ENCODE measurements at places on chromosomes 7 and 10.

DNA sequence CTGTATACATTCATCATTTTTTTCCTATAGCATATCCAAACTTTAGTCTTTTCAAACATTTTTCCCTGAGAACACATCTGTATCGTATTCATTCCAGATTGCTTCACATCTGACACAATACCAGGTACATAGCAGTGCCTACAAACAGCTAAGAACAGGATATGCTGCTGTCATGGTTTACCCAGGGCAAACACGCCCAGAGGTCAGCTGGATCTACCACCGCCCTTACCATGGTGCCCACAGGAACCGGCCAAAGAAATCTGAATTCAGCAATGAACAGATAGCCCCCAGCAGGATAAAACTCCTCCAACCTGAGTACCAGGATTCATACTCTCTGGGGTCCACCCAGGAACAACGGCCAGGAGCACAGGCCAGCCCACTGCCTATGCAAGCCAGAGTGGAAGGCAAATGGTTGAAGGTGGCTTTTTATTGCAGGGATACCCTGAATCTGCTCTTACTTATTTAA is 43.0 kb downstream of the TNS3 start:
- no peak for DNase-seq

DNA sequence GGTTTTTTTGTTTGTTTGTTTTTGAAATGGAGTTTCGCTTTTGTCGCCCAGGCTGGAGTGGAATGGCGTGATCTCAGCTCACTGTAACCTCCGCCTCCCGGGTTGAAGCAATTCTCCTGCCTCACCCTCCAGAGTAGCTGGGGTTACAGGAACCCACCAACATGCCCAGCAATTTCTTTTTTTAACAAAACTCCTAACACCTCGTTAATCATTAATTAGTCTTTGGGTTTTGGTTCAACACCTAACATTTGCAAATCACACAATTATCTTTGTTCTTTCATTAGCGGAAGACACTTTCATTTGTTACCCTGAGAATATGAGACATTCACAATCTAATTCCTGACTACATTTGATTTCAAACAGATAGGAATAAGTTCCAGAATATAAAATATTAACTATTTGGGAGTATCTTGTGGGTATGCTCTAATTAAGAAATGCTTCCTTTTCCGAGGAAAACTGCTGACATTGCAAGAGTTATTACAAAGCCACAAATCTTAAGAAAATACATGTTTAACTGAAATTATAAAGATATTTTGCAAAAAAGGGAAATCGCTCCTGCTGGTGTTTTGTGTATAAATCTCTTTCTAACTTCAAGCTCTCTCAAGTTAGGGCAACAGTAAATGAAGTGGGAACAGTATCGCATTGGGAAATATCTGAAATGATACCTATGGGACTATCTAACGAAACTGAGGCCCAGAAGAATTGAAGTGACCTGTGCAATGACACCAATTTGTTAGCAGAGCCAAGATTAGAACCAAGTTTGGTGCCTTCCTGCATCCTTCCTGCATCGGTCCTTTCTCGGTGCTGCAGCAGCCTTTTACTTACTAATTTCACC is 1.2 kb upstream of the LSM8 start:
- DNase-seq = no peak

DNA sequence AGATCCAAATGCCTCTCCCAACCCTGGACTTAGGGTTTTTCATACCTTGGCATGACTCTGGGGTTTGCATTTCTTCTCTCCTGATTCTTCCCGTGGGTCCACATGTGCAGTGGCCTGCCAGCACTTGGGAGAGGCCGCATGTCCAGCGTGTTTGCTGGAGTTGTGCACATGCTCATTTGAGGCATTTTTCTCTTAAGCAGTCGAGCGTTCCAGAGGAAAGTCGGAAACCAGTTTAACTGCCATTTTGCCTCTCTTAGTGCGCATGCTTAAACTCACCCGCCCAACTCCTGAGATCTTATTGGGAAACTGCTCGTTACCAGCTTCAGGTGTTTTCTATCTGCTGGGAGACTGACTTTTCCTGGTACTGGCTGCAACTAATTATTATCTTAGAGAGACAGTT is 888.4 kb upstream of the PHF14 start:
- DNase-seq = no peak

DNA sequence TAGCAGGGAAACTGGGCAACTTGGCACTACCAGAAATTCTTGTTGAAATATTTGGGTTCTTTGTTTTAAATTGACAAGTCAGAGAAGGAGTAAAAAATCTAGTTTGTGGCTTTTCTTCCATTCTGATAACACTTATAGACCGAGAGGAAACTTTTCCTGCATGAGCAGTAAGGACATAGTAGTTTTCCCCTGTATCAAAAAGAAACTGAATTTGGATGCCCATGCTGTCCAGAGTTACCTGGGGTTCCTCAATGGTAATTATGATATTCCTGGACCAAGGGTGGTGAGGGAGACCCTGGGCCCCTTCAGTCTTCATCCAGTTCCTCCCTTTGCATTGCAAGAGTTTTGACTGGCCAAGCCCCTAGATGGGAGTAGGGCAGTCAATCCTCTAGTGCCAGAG is 19.9 kb upstream of the STEAP2 start:
- DNase-seq = no peak

DNA sequence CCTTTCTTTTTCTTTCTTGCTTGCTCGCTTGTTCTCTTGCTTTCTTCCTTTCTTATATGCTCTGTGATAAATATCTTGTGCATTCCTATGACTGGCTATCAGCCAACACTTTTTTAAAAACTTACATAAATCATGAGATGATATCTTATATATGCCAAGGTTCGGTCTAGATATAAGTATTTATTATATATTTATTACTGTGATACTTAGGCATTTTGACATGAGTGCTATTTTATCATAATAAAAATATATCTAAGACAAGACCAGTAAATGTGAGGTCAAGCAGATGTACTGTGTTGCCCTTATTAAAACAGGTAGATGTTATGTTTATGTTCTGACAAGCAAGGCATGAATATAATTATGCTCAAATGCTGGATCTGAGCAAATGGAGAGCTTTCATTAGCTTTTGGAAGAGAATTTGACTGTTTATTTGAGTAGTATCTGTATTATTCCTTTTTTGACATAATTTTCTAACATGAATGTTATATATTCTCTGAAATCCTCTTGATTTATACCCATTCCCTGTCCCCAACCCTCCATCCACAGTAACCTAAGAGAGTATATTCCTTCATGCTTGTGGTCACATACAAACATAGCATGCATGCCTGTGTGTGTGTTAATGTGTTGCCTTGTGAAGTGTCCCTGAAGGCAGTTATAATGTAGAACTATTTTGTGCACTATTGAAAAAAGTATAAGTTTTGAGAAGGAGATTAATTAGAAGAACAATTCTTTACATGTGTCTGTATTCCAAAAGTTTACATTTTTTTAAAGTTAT is 158.0 kb downstream of the HDAC9 start:
- DNase-seq = no peak

- DNase-seq = no peak
These were observed 67.1 kb downstream of the ADCYAP1R1 start for GRCh38 chr7:31119249-31119648.

DNA sequence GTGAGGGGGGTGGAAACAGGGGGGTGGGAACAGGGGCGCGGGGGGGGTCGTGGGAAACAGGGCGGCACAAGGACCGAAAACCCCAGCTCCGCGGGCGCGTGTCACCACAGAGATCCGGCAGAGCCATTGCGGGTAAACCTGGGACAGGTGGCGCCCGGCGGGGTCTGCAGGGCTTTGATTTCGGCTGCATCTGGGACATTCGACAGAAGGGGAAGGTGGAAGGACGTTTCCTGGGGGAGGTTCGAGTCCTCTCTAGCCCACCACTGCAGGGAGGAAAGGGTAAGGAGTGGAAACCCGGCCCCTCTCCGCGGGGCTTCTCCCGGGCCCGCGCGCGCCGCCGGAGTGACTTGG is 7.5 kb downstream of the NKX2-3 start:
- DNase-seq = no peak

DNA sequence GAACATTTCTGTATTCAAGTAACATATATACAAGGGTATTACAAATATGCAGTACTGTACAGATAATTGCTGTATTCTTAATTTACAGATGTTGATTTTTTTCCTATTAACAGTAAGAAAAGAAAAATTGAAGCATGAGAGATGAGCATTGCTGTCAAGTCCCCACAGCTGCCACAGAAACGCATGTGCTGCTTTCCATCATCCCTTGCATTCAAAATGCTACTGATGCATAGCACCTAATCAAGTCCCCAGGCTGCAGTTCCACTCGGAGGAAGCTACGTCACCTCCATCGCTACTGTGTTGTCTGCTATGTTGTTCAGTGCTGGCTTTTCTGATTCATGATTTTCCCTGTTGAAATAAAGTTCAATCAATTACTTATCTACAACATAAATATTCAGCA is 78.2 kb downstream of the EPC1 start:
- no peak for DNase-seq

DNA sequence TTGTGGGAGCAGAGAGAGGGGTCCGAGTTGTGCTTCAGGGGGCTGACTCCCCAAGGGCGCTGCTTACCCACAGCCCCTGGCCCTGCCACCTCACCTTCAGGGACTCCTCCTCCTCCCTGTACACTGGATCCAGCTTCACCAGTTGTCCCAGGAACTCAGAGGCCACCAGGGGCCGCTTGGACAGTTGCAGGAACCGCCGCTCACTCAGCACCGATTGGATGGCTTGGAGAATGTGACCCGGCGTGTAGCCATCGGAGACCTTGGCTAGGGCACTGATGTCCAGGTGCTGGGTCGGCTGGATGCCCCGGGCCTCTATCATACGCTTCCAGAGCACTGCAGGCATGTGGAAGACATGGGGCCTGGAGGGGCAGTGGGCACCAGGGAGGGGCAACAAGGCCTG is 4.5 kb upstream of the ASB10 start:
- DNase-seq = no peak

DNA sequence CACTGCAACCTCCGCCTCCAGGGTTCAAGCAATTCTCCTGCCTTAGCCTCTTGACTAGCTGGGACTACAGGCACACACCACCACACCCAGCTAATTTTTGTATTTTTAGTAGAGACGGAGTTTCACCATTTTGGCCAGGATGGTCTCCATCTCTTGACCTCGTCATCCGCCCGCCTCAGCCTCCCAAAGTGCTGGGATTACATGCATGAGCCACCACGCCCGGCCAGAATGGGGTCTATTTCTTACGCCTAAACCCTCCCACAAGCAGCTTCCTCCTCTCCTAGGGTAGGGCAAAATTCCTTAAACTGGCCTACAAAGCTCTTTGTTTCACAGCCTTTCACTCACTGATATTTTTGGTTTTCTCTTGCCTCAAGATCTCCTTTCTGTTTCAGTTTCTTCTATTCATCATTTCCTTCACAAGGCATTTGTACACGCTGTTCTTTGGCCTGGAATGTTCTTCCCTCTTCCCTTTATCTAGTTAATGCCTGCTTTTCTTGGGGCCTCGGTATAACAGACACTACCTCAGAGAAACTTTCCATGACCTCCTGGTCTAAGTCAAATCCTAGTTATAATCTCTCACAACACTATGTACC is 6.7 kb downstream of the CPEB3 start:
- DNase-seq = no peak

- DNase-seq = no peak
These were observed 259.2 kb downstream of the TNS3 start for GRCh38 chr7:47322731-47323130.

GRCh38 chr10:96305019-96305418 is 785 bp downstream of the DNTT start:
- no peak for DNase-seq

GRCh38 chr10:121340271-121340831 is 257.9 kb downstream of the FGFR2 start:
- no peak for DNase-seq

GRCh38 chr7:12136523-12136922 is 74.6 kb upstream of the TMEM106B start:
- DNase-seq = no peak

DNA sequence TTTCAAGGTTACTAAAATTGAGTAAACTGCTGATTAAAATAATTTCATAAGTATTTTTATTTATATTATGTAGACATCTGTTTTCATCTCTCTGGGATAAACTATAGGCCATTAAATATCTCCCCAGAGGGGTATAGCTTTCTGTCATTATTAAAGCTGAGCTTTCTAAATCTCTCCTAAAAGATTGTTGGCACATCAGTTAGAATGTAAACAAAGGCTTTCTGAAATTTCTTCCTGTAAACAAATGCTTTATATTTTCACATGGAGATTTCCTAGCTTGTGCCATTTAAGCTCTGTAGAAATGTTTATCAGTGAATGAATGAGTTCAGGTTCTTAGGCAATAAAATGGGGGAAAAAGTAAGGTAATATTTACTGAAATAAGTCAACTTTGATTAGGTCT is 35.7 kb downstream of the PPP1R9A start:
- DNase-seq = no peak

DNA sequence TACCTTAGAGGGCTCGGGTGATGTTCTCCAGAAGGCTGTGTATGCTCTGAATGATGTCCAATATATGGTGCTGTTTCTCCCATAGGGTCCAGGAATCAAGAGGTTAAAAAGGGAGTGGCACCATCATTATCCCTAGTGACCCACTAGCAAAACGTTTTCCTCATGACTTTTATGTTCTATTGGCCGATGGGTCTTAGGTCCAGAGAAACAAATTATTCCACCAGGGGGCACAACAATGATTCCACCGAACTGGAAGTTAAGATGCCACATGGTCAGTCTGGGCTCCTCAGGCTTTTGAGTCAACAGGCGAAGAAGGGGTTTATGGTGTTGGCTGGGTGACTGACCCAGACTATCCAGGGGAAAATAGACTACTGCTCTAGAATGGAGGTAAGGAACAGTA is 256.1 kb downstream of the COBL start:
- no peak for DNase-seq

DNA sequence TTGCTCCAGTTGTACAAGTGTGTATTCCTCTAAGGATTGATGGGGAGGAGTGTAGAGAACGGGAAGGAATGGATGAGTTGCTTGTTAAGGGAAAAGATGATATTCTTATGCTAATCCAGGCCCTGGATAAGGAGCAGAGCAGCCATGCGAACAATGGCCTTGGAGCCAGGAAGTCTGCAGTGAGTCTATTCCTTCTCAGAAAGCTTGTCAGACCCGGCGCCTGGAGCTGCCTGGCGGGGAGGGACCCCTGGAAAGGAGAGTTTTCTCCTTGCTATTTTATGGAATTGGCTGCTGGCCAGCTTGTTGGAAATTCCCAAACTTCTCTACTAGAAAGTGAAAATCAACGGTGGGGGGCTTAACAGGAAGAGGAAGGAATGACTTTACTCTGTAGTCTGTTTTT is 89.1 kb downstream of the MMRN2 start:
- DNase-seq = no peak

GRCh38 chr7:23410446-23411183 is 59.7 kb downstream of the IGF2BP3 start:
- no peak for DNase-seq

Measured in stimulated activated CD8-positive, alpha-beta memory T cell treated with anti-CD3 and anti-CD28 coated beads, Interleukin-2, amount 100 ng/mL, for 1 hour (primary cell).